ENCODE measurements at places on chromosomes 3 and 15.

GRCh38 chr3:172608575-172608974 is 85.3 kb upstream of the TNFSF10 start:
- no peak for DNase-seq

- DNase-seq: no peak
Measured at GRCh38 chr3:138942861-138943623, 3.9 kb downstream of the FOXL2 start.

- no peak for DNase-seq
Measured at GRCh38 chr3:13863382-13863952, 16.4 kb downstream of the WNT7A start.

- no peak for DNase-seq
Measured at GRCh38 chr3:16765661-16766060, 119.1 kb upstream of the PLCL2 start.

DNA sequence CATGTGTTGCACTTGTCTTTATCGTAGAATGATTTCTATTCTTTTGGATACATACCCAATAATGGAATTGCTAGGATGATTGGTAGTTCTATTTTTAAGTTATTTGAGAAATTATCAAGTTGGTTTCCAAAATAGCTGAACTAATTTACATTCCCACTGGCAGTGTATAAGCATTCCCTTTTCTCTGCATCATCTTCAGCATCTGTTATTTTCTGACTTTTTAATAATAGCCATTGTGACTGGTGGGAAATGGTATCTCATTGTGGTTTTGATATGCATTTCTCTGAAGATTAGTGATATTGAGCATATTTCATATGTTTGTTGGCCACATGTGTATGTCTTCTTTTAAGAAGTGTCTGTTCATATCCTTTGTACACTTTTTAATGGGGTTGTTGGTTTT is 81.7 kb upstream of the NUDT16 start:
- DNase-seq: no peak
